Foreskin keratinocyte (primary cell): ENCODE measurements at places on chromosomes 7 and 10. TPM values are rescaled to one million over a fixed set of nuclear protein-coding genes. Genes with fewer than 3 reads are reported as not detected.
A peak's percentile ranks its signal among the peaks of the same experiment; 100 is the strongest.

GRCh38 chr7:96484091-96484490, 162.2 kb upstream of the SLC25A13 start:
- DNase-seq = no peak

ST8SIA6 gene
- not detected in 2 replicates for polyA plus RNA-seq

CPN1 gene
- not detected in 2 replicates for polyA plus RNA-seq

- peak; percentile 73 for DNase-seq
Measured at GRCh38 chr7:24980534-24981170, 674 bp upstream of the OSBPL3 start.

TMEM139 gene
- polyA plus RNA-seq = 8.4 and 10.1 TPM in 2 replicates

CALY gene
- polyA plus RNA-seq = not detected in 2 replicates

DNA sequence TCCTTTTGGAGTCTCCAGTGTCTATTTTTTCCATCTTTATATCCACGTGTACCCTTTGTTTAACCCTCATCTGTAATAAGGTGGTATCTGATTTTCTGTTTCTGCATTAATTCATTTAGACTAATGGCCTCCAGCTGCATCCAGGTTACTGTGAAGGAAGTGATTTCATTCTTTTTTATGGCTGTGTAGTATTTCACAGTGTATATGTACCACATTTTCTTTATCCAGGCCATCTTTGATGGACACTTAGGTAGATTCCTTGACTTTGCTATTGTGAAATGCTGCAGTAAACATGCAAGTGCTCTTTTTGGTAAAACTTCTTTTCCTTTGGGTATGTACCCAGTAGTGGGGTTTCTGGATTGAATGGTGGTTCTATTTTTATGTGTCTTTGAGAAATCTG, 128.0 kb upstream of the MTPN start:
- DNase-seq = no peak

DNA sequence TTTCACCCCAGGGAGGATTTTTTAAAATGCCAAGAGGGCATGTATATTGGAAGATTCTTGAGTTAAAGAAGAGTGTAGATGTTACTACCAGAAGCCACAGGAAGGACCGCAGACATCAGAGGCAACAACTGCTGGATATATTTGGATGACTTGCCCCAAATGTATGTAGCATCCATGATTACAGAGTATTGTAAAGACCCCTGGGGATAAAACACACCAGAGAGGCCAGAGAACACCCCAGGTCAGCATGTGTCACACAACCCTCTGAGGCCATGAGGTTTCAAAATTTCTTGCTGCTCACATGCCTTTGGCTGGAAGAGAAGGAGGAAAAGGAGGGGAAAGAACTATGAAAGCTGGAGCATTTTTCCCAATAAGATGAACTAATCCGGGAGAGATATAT, 108.0 kb upstream of the LSM8 start:
- DNase-seq = no peak

DNA sequence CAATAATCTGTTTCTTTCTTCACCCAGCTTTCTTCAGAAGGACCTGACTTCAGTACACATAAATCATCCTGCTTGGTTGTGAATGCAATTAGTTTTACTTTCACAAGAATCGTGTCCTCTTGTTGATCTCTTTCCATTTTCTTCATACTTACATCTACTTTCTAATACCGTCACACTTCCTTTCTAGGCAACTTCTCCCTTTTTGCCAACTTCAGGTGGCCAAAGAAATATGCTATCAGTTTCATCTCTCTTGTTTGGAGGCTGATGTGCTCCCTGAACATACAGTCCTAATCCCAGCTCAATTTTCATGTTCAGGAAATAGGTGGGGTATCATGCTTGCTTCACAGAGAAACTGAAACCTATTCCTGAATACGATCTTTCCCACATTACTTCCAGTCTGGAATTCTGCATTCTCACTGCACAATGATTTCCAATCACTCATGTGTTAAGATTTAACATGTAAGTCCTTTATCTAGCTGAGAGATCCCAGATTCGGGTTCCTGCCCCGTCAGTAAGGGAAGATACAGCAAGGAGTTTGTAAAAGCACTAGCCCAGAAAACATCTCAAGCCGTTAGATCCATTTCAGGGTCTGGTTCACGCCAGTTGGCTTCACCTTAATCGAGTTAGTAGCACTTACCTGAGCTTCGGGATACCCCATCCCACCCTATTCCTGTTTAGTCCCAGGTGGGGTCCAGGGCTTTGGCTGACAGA, 994 bp downstream of the SLC25A28 start:
- no peak for DNase-seq

DNA sequence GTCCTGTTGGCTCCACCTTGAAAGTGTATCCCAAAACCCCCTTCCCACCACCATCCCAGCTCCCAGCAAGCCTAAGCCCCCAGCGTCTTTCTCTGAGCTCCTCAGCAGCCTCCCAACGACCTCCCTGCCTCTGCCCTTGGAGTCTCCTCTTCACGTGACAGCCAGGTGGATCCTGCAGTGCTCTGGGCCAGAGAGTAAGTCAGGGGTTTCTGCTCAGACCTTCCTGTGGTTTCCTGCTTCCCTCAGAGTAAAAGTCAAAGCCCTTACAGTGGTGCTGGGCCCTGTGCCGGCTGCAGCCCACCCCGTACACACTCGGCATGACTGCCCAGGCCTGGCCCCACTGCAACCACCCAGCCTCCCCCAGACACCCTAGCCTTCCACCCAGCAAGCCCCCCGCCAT, 51.9 kb downstream of the OAT start:
- DNase-seq = no peak

CRYGN gene
- polyA plus RNA-seq = not detected in 2 replicates

GRCh38 chr10:11120711-11121110, 103.0 kb downstream of the CELF2 start:
- DNase-seq = no peak

CALCR gene
- not detected in 2 replicates for polyA plus RNA-seq

- DNase-seq = no peak
Measured at GRCh38 chr7:151437866-151438516, 1.9 kb downstream of the CRYGN start.

GRCh38 chr7:130433301-130433700, 7.5 kb downstream of the CEP41 start:
- DNase-seq = no peak

ZNF239 gene
- 1.4 TPM in 2 replicates for polyA plus RNA-seq

- DNase-seq = no peak
Measured at GRCh38 chr10:104332243-104333031, 5.8 kb downstream of the ITPRIP start.

EPHB4 gene
- 53.5 and 55.4 TPM in 2 replicates for polyA plus RNA-seq

DNA sequence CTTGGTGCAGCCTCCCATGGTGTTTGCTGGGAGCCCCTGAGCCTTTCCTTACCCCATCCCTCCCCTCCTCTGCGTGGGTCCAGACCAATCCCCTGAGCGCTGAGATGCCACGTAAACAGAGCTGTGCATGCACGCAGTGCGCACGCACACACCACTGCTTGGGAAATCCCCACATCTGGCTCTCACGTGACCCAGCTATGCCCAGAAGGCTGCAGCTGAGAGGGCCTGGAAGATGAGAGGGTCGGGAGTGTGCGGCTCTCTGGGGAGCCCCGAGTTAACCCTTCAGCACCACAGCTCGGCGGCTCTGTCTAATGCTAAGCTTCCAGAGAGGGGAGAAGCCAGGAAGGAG, 177.2 kb downstream of the SH3PXD2A start:
- peak; percentile 79 for DNase-seq

DNA sequence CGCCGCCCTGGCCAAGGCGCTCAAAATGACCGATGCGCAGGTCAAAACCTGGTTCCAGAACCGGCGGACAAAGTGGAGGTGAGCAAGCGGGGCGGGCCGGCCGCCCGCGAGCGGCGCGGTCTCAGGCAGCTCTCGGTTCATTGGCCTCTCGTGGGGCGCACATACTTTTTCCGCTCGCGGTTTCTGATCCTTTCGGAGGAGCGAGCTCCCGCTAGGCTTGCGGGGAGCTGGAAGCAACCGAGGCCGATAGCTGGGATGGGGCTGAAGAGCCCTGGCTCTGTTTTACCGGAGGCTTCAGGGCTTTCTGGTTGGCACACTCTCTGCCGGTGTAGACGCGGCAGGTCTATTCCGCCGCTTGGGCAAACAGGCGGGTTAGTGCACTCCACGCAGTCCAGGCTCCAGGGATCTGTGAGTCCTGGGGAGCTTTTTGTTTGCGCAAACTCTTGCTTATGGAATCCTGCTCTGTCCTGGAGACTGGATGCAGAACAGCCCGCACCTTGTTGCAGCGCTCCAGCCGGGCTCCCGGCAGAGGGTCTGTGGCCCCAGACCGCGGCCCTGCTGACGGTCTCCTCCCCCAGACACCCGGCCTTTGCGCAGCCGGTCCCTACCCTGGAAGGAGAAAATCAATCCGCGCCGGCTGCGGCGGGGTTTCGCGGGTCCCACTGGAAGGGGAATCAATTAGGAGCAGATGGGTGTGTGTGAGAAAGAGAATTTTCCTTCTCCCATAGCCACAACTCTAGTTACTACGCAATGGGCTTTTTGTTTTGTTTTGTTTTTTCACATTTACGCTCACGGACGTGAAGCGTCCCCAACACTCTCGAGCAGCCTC, 3.4 kb downstream of the TLX1 start:
- DNase-seq = no peak

DNA sequence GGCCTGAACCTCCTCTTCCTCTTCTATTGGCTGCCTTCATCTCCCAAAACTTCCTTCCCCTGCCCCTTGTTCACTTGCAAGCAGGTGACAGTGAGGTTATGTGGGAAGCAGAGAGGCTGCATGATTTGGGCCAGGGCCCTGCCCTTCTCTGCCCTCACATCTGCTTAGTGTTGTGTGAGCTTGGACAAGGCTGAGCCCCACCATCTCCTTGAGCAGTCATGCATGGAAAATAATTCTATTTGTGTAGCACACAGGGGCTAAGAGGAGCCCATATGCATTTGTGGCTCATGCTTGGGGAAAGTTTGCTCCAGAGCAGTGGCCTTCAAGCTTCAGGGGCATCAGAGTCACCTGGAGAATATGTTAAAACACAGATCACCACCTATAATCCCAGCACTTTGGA, 26.8 kb upstream of the AQP1 start:
- DNase-seq = no peak

DNA sequence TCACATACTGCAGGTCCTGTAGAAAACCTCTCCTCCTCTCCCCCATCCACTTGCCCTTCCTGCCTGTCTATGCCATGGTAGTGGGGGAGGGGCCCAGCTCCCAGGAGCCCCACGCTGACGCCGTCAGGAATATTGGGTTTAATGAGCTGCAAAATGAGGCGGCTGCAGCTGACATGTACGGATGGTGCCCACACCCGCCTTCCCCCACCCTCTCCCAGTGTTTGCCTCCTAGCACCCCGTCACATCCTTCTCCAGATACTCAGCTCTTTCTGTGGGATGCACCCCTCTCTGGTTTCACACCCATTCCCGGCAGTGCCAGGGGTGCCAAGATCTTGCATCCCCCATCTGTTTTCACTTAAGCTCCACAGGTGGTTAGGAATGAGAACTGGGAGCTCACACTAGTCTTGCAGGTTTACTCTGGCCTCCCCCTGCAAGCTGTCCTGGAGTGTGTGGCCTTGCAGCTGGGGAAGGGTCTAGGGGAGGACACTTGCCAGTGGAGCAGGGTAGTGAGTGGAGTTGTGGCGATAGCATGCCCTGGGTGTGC, 26.1 kb downstream of the GBX1 start:
- no peak for DNase-seq

- DNase-seq = no peak
Measured at GRCh38 chr10:15485684-15486316, 114.7 kb upstream of the FAM171A1 start.

DNA sequence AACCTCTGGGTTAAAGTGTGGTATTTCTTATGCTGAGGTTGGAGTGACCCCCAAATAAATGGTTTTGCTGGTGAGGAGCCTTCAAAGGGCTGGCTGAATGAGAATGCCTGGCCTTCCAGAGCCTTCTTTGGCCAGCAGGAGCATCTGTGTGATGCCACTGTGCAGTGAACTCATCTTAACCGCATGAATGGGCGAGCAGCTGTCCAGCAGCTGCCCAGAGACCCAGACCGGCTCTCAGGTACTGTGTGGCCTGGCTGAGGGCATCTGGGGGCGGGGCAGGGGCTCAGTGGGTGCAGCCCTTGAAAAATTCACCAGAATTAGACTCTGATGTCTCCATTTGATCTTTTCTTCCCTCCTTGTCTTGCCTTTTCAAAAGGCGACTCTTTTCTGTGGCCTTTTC, 59.0 kb downstream of the SYPL1 start:
- DNase-seq = no peak

ANKRD1 gene
- polyA plus RNA-seq = 0.02 TPM in 1 of 2 replicates, not detected in the other

- no peak for DNase-seq
Measured at GRCh38 chr7:2037808-2038522, 194.8 kb downstream of the MAD1L1 start.

CLDN3 gene
- not detected in 2 replicates for polyA plus RNA-seq

TBXAS1 gene
- 1.3 and 2.8 TPM in 2 replicates for polyA plus RNA-seq

NUPR2 gene
- not detected in 2 replicates for polyA plus RNA-seq
